DND-41 (cell line): ENCODE measurements at places on chromosomes 6 and 20.

- H3K27ac ChIP-seq = no peak overlapping the region
- H3K27me3 ChIP-seq = no peaks in the 10 kb centered on the region
- H3K4me1 ChIP-seq = no peaks in the 10 kb centered on the region
- H3K4me3 ChIP-seq = no peak overlapping the region
- no peak for DNase-seq
Observed at GRCh38 chr6:23199541-23199940, 630.2 kb downstream of the HDGFL1 start.

- peak; percentile 19 for DNase-seq
- H3K4me1 ChIP-seq = peaks cover 25% of the 10 kb centered on the region
- H3K27me3 ChIP-seq = no peaks in the 10 kb centered on the region
- H3K27ac ChIP-seq = peak overlapping the region; percentile 56
- no peak overlapping the region for H3K4me3 ChIP-seq
Observed at GRCh38 chr6:40719671-40720374, 132.7 kb upstream of the LRFN2 start.

DNA sequence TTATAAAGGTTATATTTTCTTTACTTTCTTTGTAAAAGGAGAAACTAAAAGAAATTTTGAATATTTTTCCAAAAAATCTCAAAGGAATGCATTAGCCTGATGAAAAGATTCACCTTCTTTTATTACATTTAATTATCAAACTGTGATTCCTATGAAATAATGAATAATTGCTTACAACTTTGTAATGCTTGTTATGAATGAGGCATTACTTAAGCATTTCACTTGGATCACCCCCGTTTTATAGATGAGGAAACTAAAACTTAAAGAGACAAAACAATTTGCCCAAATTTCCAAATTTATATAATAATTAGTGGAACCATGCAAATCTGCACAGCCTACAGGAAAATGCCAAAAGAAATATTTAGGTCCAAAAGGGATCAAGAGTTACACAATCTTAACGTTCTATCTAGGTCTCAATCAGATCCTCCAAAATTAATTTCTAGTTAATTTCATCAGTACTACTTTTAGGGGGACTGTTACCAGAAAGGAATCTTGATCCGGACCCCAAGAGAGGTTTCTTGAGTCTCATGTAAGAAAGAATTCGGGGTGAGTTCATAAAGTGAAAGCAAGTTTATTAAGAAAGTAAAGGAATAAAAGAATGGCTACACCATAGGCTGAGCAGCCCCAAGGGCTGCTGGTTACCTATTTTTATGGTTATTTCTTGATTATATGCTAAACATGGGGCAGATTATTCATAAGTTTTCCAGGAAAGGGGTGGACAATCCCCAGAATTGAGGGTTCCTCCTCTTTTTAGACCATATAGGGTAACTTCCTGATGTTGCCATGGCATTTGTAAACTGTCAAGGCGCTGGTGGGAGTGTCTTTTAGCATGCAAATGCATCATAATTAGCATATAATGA, 288.0 kb downstream of the ADGB start:
- no peaks in the 10 kb centered on the region for H3K4me1 ChIP-seq
- no peaks in the 10 kb centered on the region for H3K36me3 ChIP-seq
- DNase-seq = no peak
- no peak overlapping the region for H3K27ac ChIP-seq

GRCh38 chr6:166598441-166599138, 12.1 kb upstream of the RAMACL start:
- H3K27ac ChIP-seq = no peak overlapping the region
- no peaks in the 10 kb centered on the region for H3K27me3 ChIP-seq
- no peak overlapping the region for H3K4me3 ChIP-seq
- no peak for DNase-seq
- no peaks in the 10 kb centered on the region for H3K36me3 ChIP-seq

- H3K4me3 ChIP-seq = no peak overlapping the region
- H3K27me3 ChIP-seq = no peaks in the 10 kb centered on the region
- H3K4me1 ChIP-seq = no peaks in the 10 kb centered on the region
- DNase-seq = no peak
- H3K36me3 ChIP-seq = no peaks in the 10 kb centered on the region
- no peak overlapping the region for H3K27ac ChIP-seq
Observed at GRCh38 chr6:1946583-1946982, 298.8 kb downstream of the GMDS start.

DNA sequence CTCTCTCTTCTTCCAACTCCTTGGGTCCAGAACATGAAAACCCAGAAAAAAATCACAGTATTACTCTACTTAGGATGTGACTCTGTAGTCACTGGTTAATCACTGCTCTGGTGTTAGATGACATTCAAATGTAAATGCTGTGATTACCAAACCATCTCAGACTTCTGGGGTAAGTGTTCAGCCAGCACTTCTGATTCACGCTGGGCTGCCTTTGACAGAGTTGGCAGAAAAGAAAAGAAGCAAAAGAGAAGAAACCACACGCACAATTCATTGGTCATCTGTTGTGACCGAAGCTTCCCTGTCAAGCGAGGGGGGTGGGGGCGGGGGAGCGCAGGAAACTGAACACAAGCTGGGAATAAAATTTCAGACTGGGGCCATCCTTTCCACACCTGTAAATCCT, 82.7 kb downstream of the PSMG4 start:
- no peak overlapping the region for H3K27ac ChIP-seq
- H3K36me3 ChIP-seq = no peaks in the 10 kb centered on the region
- peaks cover 37% of the 10 kb centered on the region for H3K27me3 ChIP-seq
- no peaks in the 10 kb centered on the region for H3K4me1 ChIP-seq

DNA sequence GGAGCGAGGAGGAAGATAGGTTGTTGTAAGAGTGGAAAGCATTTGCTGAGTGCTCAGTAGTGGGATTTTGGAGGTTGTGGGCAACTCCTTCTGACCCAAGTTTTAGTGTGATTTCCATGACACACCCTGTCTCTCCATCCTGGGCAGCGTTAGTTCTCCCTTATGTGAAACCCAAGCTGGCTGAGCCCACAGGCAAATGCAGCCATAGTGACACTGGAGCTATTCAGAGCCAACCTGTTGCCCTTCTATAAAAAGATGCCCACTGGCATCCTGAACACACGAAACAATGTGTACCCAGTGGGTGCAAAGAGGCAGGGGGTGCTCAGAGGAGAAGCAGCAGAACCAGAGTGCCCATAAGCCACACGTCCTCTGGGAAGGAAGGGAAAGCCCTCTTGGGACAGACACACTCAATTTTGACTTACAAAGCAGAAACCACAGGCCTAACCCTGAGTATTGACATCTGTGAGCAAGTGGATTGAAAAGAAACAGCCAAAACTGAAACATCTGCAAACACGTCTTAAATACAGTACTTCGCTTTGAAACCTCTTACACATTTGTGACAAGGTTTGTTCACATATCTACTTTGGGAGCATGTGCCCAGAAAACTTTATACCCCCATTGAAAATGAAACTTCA, 54.6 kb downstream of the BPIFB1 start:
- H3K27me3 ChIP-seq = no peaks in the 10 kb centered on the region
- H3K4me3 ChIP-seq = no peak overlapping the region
- peak; percentile 45 for DNase-seq
- no peaks in the 10 kb centered on the region for H3K36me3 ChIP-seq
- peak overlapping the region; percentile 40; the same call in 1 of the 2 replicates for H3K27ac ChIP-seq

DNA sequence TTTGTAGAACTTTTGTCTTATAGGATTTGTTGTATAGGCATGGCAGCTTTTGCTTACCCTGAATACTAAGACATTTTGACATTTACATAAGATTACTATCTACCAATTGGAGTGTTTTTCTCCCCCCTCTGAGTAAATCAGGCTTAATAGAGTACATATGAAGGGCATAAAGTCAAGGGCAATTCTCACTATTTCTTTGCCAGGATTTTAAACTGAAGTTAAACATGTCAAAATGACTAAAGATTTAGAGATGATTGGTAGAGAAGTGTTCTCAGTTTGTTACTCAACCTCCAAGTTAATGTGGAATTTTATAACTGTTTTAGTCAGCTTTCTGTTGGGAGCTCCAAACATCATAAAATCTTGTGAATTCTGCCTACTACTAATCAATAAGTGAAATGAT, 157.8 kb downstream of the CDKAL1 start:
- no peak overlapping the region for H3K27ac ChIP-seq
- H3K4me3 ChIP-seq = no peak overlapping the region
- no peak for DNase-seq
- no peaks in the 10 kb centered on the region for H3K36me3 ChIP-seq

DNA sequence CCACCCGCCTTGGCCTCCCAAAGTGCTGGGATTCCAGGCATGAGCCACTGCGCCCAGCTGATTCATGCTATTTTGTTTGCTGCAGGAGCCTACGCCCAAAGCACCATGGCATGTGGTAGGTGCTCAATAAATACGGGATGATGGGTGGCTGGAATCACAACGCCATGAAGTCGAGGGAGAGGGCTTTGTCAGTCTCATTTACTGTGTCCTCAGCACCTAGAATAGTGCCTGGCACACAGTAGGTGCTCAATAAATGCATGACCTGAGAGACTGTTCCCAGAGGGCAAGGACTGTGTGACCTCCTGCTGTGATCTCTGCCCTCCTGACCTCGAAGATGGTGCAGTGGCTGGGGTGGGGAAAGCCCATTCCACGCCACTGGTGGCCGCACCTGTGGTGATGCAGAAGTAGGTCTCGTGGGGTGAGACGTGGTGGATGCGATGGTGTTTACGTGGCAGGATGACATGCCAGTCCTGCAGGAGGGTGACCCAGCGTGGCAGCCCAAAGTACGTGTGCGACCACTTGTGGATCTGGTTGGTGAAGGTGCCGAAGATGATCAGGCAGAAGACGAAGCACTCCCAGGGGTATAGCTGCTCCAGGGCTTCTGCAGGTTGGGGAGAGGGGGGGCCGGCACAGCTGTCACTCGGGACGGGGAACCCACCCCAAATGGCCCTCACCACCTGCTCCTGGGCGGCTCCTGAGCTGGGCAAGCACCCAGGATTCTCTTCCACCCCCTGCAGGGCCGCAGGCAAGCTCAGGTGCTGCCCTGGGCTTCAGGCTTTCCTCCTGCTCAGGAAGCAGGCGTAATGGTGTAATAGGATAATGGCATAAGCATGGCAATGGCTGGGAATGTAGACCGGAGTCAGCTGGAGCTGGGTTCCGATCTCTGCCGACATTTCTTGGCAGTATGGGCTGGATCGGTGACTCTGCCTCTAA, 14.9 kb upstream of the UBE2V1 start:
- peaks cover 91% of the 10 kb centered on the region for H3K36me3 ChIP-seq
- H3K27me3 ChIP-seq = no peaks in the 10 kb centered on the region
- no peak overlapping the region for H3K4me3 ChIP-seq
- no peak for DNase-seq
- no peaks in the 10 kb centered on the region for H3K4me1 ChIP-seq

GRCh38 chr6:75673884-75674283, 72.2 kb downstream of the SENP6 start:
- no peak overlapping the region for H3K4me3 ChIP-seq
- H3K4me1 ChIP-seq = no peaks in the 10 kb centered on the region
- no peaks in the 10 kb centered on the region for H3K27me3 ChIP-seq
- no peak for DNase-seq
- no peak overlapping the region for H3K27ac ChIP-seq

- no peak overlapping the region for H3K4me3 ChIP-seq
- no peak overlapping the region for H3K27ac ChIP-seq
- no peaks in the 10 kb centered on the region for H3K27me3 ChIP-seq
- H3K36me3 ChIP-seq = no peaks in the 10 kb centered on the region
Observed at GRCh38 chr6:162441991-162442390, 285.6 kb downstream of the PRKN start.

GRCh38 chr20:23255716-23256385, 94.7 kb upstream of the NXT1 start:
- no peaks in the 10 kb centered on the region for H3K27me3 ChIP-seq
- no peaks in the 10 kb centered on the region for H3K36me3 ChIP-seq
- H3K4me1 ChIP-seq = peaks cover 28% of the 10 kb centered on the region
- no peak overlapping the region for H3K4me3 ChIP-seq

GRCh38 chr6:79608334-79609224, 22.6 kb upstream of the SH3BGRL2 start:
- H3K36me3 ChIP-seq = no peaks in the 10 kb centered on the region
- no peak for DNase-seq
- H3K27me3 ChIP-seq = peaks cover 8% of the 10 kb centered on the region
- H3K4me1 ChIP-seq = no peaks in the 10 kb centered on the region
- H3K27ac ChIP-seq = no peak overlapping the region

GRCh38 chr6:74114428-74114827, 418.4 kb downstream of the CD109 start:
- no peak overlapping the region for H3K4me3 ChIP-seq
- no peaks in the 10 kb centered on the region for H3K36me3 ChIP-seq
- no peak overlapping the region for H3K27ac ChIP-seq
- no peak for DNase-seq
- H3K27me3 ChIP-seq = no peaks in the 10 kb centered on the region

- H3K4me1 ChIP-seq = peaks cover 15% of the 10 kb centered on the region
Observed at GRCh38 chr20:44010162-44010704, 95.6 kb downstream of the TOX2 start.

DNA sequence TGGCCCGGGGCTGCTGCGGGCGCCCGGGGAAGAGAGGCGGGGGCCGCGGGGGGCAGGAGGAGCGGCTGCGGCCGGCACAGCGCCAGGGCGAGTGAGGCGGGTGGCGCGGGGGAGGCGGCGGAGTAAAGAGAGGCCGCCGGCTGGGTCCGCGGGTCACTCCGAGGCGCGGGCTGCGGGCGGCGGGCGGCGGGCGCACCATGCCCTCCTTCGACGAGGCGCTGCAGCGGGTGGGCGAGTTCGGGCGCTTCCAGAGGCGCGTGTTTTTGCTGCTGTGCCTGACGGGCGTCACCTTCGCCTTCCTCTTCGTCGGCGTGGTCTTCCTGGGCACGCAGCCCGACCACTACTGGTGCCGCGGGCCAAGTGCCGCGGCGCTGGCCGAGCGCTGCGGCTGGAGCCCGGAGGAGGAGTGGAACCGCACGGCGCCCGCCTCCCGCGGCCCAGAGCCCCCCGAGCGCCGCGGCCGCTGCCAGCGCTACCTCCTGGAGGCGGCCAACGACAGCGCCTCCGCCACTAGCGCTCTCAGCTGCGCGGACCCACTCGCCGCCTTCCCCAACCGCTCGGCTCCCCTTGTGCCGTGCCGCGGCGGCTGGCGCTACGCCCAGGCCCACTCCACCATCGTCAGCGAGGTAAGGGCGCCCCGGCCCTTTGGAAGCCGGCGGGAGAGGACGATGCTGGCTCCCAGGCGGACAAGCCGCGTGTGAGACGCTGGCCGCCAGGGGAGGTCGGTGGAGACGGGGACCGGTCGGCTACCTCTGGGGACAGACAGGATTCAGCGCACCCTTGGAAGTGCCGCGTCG, at the start of gene SLC22A3:
Gene SLC22A3, plus strand, starts transcription at position 156 of the 797 bp plus-strand sequence. Its CDS starts 42 bp downstream, at position 198.
- no peaks in the 10 kb centered on the region for H3K4me1 ChIP-seq
- H3K36me3 ChIP-seq = no peaks in the 10 kb centered on the region
- DNase-seq = no peak
- no peak within 1 kb of the TSS for H3K4me3 ChIP-seq
- H3K27me3 ChIP-seq = no peaks in the 10 kb centered on the region

DNA sequence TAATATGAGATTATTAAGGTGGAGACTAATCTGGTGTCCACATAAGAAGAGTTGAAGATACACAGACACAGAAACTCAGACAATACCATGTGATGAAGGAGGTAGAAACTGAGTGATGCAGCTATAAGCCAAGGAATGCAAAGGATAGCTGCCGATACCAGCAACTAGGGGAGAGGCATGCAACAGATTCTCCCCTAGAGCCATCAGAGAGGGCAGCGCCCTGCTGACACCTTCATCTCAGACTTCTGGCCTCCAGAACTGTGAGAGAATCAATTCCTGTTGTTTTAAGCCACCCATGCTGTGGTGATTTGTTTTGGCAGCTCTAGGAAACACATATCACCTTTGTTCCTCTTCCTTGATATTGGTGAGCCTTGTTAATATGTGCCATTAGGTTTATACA, 41.5 kb downstream of the STXBP5 start:
- peaks cover under 1% of the 10 kb centered on the region; the same call in 1 of the 2 replicates for H3K36me3 ChIP-seq
- no peaks in the 10 kb centered on the region for H3K27me3 ChIP-seq
- H3K27ac ChIP-seq = no peak overlapping the region
- no peak for DNase-seq

- H3K4me3 ChIP-seq = no peak overlapping the region
- no peaks in the 10 kb centered on the region for H3K36me3 ChIP-seq
- H3K27me3 ChIP-seq = no peaks in the 10 kb centered on the region
- H3K27ac ChIP-seq = no peak overlapping the region
- DNase-seq = no peak
Observed at GRCh38 chr6:29663300-29664042, 6.6 kb downstream of the MOG start.
